ENCODE measurements at places on chromosomes 13 and 19.

DNA sequence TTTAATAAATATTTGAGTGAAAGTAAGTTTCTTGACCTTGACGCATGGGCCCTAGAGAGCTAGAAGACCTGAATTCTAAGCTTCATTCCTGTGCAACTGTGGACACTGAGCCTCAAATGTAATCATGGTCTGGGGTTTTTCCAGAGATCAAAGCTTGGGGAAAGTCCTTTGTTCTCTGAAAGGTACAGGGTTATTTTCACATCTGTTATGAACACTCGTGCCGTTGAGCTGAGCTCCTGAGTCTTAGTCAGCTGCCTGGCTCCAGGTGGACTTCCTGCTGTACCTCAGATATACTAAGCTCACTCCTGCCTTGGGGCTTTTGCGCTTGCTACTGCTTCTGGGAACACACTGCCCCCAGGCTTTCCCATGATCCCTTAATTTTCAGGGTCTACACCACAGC is 7.5 kb upstream of the ZBTB32 start:
- no peak for DNase-seq

DNA sequence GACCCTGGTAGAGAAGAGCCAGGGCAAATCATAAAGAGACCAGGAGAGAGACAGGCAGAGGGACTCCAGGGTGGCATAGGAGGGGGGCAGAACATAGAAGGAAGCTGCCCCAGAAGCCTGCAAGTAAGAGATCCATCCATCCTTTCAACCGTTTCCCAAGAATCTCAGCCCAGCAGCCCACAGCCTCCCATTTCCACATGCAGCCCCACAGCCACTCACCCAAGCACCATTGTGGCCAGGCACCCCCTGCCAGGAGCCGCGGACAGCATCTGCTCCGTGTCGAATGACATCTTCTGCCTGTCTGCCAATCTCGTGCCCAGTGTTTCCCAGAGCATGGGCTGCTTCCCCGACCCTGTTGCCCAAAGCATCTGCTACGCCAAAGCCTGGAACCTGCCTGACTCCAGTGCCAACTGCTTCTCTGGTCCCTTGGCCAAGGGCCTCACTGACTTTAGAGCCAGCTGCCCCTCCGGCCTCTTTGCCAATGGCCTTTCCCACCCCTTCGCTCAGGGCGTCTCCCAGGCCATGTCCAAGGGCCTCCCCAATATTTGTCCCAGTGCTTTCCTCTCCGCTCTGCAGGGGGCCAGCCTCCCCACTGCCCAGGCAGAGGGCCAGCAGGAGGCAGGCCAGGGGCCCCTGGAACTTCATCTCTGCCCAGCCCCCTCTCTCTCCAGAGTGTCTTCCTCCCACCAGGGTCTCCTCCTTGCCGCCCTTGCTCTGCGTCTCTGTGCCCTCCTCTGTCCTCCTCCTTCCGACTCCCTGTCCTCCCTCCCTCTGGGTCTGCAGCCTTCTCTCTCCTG is 420 bp downstream of the DMKN start:
- DNase-seq: no peak

DNA sequence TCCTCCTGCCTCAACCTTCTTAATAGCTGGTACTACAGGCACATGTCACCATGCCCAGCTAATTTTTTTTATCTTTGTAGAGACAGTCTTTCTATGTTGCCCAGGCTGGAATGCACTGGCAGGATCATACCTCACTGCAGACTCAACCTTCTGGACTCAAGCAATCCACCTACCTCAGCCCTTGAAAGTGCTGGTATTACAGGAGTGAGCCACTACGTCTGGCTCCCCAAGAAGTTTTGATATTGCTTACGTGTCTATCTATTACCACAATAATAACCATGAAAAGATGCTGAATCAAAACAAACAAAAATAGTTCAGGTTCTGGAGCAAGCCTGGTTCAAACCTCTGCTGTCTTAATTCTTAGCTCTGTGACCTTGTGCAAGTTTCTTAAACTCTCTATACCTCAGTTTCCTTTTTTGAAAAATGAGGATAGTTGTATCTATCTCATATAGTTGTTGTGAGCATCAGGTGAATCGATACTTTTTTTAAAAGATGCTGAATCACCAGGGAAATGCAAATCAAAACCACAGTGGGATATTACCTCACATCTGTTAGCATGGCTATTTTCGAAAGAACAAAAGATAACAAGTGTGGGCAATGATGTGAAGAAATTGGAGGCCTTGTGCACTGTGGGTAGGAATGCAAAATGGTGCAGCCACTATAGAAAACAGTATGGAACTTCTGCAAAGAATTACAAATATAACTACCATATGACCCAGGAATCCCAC is 19.0 kb upstream of the LEUTX start:
- no peak for DNase-seq

GRCh38 chr13:21531455-21531854 is 72.4 kb upstream of the ZDHHC20 start:
- DNase-seq: no peak

- DNase-seq: no peak
Measured at GRCh38 chr19:29887442-29887855, 54.6 kb upstream of the URI1 start.

GRCh38 chr13:93552596-93552995 is 326.0 kb downstream of the GPC6 start:
- no peak for DNase-seq

DNA sequence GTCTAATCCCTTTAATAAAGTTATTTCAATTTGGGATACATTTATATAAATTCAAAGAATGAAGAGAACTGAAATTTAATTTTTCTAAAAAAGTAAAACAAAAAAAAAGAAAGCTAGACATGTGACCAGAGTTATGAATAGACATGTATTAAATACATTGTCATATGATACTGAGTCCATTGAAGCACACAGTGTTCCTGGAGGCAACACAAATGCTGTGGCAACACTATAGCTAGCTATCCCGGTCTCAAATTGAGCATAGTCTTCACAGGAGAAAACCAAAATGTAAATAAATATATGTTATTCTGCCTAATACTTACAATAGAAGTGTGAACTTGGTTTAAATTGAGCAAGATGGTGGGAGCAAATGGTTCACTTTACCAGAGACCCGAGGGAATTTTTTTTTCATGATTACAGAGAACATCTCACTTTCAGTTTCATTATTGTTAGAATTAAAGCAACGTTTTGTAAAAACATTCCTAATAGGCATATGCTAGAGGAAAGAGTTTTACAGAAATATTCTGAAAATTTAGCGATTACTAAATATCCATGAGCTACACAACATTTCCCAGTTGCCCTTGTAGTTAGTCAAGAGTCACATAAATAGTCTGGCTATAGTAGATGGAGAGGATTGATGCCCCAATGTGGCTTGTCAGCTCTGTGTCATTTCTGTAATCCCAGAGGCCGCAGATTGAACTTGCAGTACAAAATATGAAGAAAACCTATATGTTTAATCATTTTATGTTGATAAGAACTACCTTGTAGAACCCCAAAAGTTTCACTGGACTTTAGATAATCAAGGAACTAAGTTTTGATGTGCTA is 775.7 kb upstream of the SPRY2 start:
- no peak for DNase-seq

DNA sequence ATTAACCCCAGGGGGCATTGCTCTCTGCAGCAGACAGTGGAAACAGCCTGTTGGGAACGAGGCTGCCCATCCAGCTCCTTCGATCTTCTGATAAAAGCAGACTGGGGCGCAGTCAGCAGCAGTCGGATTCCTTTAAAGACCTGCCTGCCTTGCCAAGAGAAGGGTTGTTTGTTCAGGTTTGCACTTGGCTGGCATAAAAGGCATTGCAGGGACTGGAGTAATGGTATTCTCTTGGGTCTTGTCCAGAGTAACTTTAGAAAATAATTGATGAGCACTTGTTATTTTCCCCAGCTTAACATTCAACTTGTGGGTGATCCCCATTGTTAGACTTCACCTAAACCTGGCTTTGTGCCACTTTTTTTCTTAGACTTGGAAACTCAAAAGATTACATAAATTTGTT is 67.3 kb upstream of the SLC10A2 start:
- no peak for DNase-seq

DNA sequence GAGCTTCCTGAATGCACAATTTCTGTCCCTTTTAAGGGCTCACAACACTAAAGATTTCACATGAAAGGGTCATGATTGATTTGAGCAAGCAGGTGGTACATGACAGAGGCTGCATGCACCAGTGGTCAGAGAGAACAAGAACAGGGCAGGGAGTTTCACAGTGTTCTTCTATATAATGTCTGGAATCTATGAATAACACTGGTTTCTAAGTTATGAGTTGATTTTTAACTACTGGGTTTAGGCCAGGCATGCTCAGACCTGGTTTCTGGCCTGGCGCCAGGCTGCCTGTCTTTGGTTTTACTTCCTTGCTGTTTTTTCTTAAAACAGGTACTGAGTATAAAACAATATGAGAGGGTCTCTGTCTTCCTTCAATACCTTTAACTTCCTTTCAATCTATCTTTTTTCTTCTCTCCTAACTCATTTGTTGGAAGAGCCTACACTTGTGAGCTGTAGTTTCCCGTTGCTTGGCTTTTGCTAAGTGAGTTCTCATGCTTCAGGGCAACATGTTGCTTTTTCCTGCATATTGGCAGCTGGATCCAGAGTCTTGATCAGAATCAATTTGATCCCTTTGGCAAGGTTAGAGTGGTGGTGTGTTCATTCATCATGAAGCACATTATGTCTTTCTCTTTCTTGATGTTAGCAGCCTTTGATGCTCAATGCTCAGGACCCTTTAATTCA is 38.5 kb upstream of the FGF14 start:
- DNase-seq: no peak

GRCh38 chr19:33391631-33392249 is 18.2 kb downstream of the CEBPG start:
- no peak for DNase-seq

DNA sequence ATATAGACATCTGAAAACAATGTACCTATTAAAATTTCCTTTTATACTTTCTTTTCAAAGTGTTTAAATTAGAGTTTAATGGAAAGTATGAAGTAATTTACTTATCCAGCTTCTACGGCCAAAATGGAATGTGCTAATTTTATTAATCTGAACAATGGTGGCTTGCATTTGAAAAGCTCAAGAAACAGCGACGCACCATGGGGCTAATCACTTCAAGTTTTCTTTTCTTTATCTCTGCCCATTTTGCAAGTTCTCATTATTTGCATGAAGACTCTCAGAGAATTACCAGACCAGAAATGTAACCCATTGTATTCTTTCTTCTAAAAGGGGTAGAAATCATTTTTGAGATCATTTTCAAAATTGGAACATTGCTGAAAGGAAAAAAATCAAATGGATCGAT is 204.0 kb upstream of the STARD13 start:
- no peak for DNase-seq

DNA sequence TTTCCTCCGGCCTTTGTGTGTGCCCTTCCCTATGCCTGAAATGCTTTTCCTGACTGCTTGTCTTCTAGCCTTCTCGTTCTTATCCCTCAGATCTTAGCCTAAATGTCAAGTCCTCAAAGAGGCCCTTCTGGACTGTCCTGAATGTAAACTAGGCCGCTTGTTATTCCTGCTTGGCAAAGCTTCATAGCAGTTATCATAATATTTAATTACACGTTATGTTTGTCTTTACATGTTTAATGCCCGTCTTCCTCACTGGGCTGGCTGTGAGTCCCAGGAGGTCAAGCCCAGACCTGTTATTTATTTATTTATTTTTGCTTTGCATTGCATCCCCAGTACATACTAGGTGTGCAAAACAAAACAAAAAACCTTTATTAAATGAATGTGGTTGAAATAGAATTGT is 62.7 kb downstream of the SIPA1L3 start:
- no peak for DNase-seq

DNA sequence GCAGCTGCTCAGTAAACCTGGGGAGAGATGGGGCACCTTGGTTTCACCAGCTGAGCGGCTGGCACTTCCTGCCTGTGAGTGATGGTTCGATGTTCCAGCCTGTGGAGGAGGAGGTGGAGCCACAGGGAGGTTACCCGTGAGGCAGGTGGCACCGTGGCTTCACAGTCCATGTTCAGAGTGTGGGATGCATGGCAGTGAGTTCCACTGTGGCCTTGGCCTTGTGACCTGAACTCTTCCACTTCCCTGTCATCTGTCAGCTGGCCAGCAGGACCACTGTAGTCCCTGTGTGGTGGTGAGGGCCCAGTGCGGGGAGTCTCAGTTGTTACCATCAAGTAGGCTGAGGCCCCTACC is 16.9 kb downstream of the SMARCA4 start:
- DNase-seq: no peak

DNA sequence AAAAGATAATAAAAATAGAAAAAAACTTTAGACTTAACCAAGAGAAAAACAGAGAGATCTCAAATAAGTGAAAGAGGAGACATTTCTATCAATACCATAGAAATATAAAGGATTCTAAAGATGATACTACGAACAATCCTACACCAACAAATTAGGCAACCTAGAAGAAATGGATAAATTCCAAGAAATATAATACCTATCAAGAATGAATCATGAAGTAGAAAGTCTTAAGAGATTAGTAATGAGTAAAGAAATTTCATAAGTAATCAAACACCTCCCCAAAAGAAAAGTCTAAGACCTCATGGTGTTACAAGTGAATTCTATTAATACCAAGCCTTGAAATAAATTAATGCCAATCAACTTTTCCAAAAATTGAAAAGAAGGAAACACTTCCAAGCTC is 1584.5 kb upstream of the MIR17HG start:
- DNase-seq: no peak
